ENCODE measurements at places on chromosomes 4 and X.
A peak's percentile ranks its signal among the peaks of the same experiment; 100 is the strongest.

DNA sequence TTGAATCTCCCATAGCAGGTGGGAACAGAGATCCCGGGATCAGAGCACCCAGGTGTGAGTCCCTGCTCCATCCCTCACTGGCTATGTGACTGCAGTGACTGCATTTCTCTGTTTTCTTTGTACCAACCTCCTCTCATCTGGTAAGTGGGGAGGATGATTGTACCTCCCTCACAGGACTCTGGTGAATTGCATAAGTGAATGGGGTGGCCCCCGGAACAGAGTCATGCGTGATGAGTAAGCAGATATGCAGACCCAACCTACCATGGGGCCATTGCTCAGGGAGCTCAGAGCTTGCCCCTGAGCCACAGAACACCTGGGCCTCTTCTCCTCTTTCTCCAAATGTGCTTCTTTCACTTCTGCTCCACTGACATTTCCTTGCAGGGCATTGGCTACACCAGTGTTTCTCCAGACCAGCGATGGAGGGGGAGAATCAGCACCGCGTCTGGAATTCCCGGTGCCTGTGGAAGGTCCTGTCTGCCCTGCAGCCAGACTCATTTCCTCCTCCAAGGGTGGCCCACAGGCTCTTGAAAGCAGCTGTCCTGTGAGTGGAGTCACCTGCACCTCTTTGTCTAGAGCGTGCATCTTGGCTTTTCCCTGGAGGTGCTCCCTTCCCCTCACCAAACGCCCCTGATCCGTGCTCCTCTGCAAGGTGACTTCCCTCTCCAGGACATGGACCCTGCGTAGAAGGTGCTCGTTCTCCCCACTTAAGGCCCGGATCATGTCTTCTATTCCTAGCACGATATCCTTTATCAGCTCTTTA lies 30.0 kb downstream of the C4orf50 start:
- peak; percentile 66 for DNase-seq

GRCh38 chr4:176262243-176262642 lies 6.8 kb downstream of the ASB5 start:
- DNase-seq = no peak

- no peak for DNase-seq
Observed at GRCh38 chrX:151287954-151288353, 109.1 kb upstream of the VMA21 start.

DNA sequence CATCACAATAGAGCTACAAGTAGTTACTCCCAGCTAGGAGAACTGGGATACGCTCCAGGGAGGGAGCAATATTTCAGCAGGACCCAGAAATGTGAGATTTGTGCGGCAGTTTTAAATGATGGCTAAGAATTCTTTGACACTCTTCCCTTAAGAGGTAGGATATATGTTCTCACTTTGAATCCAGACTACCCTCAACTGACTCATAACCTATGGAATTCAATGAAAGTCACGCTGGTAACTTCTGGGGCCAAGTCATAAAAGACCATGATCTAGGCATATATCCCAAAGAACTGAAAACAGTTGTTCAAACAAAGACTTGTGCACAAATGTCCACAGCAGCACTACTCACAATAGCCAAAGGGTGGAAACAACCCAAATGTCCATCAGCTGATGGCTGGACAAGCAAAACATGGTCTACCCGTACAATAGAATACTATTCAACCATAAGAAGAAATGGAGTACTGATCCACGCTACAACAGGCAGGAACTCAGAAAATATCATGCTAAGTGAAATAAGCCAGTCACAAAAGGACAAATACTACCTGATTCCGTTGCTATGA lies 10.5 kb downstream of the CD99L2 start:
- peak; percentile 17 for DNase-seq

DNA sequence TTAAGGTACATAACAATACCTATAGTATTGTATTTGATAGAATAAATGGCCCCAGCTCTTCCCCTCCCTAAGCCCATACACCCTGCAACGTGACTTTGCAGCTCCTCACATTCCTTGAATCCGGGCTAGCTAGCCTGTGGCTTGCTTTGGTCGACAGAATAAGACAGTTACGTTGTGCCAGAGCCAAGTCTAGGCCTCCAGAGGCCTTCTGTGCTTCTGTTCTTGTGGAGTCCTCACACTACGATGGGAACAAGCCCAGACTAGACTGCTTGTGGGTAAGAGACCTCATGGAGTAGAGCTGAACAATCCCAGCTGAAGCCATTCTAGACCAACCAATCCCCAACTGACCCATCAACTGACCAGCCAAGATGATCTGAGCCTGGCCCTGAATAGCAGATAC lies 102.4 kb upstream of the PLAC1 start:
- no peak for DNase-seq

- peak; percentile 2 for DNase-seq
Observed at GRCh38 chr4:123833171-123833643, 436.6 kb downstream of the SPRY1 start.

DNA sequence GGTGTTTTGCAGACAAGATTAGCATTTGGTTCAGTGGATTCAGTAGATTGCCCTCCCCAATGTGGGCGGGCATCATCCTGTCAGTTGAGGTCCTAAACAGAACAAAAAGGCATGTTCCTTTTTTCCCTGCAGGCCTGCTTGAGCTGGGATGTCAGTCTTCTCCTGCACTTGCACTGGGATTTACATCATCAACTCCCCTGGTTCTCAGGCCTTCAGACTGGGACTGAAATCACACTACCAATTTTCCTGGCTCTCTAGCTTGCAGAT lies 278.9 kb upstream of the FTHL17 start:
- DNase-seq = no peak

GRCh38 chr4:119110121-119110520 lies 25.5 kb upstream of the MYOZ2 start:
- DNase-seq = no peak

GRCh38 chrX:50514811-50515210 lies 44.2 kb upstream of the DGKK start:
- DNase-seq = no peak

DNA sequence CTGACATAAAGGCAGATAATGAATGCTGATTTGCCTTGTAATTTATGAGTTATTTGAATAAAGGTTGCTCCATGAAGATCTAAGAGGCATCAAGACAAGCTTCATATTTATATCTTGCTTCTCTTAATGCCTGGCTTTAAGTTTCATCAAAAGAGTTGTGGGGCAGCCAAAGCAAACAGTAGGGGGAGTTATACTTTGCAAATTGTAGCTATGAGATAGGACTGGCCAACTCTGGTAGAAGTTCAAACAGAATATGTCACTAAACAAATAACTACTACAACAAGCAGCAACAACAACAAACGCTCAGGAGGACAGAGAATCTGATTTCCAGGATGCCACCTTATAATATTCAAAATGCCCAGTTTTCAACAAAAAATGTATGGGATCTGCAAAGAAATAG lies 69.1 kb upstream of the PLAC1 start:
- DNase-seq = no peak

DNA sequence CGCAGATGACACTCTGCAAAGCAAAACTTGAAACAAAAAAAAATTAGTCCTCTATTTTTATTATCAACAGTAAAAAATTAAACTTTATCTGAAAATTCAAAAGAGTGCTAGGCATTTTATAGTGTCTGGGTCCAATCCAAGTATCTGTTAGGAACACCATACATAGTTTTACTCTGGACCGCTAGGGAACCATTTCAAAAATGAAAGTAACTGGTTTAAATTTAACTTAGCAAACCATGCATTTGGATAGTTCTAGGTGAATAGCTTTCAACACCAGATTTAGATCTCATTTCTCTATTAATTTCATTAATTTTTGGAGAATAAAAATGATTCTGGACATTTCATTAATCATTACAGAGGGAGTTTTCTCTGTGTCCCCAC lies 1.2 kb downstream of the KLKB1 start:
- DNase-seq = no peak

GRCh38 chrX:109372291-109372690 lies 109.6 kb downstream of the GUCY2F start:
- DNase-seq = no peak

GRCh38 chr4:121428721-121429120 lies 47.9 kb upstream of the QRFPR start:
- DNase-seq = peak; percentile 8

- DNase-seq = no peak
Observed at GRCh38 chr4:74770226-74770910, 24.0 kb downstream of the BTC start.

- DNase-seq = peak; percentile 23
Observed at GRCh38 chr4:1519787-1520661, 113.8 kb upstream of the NKX1-1 start.

DNA sequence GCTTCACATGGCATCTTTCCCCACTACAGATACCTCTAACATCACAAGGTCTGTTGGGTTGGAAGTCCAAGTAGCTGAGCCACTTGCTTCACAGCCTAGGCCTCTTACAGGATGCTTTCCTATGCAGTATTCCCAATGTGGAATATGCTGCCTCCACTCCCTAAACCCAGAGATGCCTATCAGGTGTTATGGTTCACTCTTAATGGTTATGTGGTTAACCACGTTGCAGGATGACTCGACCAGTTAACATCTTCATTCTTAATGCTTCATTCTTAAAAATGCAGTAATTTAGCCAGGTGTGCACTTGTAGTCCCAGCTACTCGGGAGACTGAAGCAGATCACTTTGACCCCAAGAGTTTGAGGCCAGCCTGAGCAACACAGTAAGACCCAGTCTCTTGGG lies 24.2 kb downstream of the HAUS3 start:
- peak; percentile 42 for DNase-seq

DNA sequence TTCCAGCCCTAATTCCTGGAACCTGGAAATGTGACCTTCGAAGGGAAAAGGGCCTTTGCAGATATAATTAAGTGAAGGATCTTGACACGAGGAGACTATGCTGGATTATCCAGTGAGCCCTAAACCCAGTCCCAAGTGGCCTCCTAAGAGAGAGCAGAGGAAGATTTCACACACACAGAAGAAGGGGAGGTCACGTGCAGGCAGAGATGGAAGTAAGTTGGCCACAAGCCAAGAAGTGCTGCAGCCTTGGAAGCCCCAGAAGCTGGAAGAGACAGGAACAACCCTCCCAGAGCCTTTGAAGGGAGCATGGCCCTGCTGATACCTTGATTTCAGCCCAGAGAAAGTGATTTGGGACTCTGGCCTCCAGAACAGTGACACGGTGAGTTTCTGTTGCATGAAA lies 51.9 kb downstream of the EVC2 start:
- DNase-seq = no peak

- DNase-seq = no peak
Observed at GRCh38 chr4:139790291-139790690, 124.7 kb downstream of the MGST2 start.

DNA sequence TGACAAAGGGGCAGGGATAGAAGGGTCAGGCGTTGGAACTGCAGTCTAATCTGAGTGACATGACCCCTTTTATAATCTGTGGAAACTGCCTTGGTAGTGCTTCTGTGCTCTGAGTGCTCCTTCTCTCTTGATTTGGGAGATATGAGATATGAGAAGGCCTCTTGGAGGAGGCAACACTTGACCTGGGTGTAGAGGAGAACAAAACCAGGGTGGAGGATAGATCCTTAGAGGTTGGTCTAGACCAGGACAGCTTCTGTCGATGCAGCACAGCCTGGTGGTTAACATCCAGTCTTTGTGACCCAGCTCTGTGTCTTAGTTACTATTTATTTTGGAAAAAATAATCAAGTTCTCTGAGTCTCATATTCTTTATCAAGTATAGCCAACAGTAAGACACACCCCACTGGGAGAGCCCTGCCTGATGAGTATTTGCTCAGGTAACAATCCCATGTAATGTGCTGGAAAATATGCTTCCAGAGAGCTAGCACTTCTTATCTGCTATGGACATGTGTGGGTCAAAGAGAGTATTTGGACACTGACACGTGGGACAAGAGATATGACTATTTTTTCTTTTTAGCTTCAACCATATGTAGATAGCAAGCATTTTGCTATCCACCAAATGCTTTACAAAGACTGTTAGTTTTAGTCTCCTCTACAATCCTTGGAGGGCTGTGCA lies 9.1 kb downstream of the USP51 start:
- no peak for DNase-seq

GRCh38 chrX:48934581-48935300 lies 15.9 kb upstream of the PIM2 start:
- no peak for DNase-seq

GRCh38 chr4:16503421-16504100 lies 277.3 kb upstream of the TAPT1 start:
- DNase-seq = no peak

- DNase-seq = peak; percentile 36
Observed at GRCh38 chr4:89024051-89024675, 32.8 kb downstream of the FAM13A start.

GRCh38 chr4:146033149-146033548 lies 94.5 kb upstream of the ZNF827 start:
- DNase-seq = no peak

- peak; percentile 39 for DNase-seq
Observed at GRCh38 chr4:37978248-37978924, 18.2 kb downstream of the PTTG2 start.

GRCh38 chr4:81378386-81378785 lies 93.3 kb downstream of the RASGEF1B start:
- no peak for DNase-seq

DNA sequence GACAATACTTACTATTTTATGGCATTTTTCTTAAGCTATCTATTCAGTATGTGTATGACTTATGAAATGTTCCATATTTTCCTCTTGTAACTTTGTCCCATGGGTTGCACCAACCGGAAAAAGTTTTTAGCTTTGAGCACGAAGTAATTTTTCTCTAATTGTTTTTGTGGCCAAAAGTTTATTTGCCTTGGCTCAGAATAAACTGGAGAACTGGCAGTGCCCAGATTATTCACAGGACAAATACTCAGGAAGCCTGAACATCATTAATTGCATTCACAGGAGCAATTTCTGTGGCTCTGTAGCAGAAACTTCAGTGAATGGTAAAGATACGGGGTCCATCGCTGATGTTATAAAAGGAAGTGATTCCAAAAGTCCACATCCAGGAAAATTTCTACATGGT lies 184.5 kb downstream of the ARHGAP10 start:
- peak; percentile 2 for DNase-seq

GRCh38 chr4:17740702-17741101 lies 40.7 kb downstream of the FAM184B start:
- DNase-seq = no peak

DNA sequence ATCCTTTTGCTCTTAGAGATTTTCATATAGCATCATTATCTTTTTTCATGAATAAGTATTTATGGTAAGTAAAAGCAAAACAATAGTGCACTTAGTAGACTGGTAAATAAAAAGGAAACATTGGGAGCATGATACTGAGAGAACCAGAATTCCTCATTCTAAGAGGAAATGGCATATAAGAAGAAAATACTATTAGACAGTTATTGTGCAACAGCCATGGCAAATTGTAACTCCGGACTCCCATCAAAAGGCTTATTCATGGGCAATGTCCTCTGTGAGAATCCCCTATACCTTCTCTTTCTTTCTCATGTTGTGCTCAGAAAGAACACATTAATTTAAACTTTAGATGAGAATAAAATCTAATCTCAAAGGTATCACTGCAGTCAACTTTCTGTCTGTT lies 42.4 kb downstream of the SPATA18 start:
- DNase-seq = no peak

- no peak for DNase-seq
Observed at GRCh38 chr4:66000510-66001117, 330.3 kb upstream of the EPHA5 start.

GRCh38 chr4:36461344-36461743 lies 179.9 kb downstream of the DTHD1 start:
- no peak for DNase-seq
